Right lung (tissue), 10 donors: ENCODE measurements at places on chromosomes 6 and 20. TPM values are rescaled to one million over a fixed set of nuclear protein-coding genes. Genes with fewer than 3 reads are reported as not detected.
A peak's percentile ranks its signal among the peaks of the same experiment; 100 is the strongest.

TDRD6 gene
- 1.3 TPM for polyA plus RNA-seq

ADGRB3 gene
- 8.6 TPM for polyA plus RNA-seq

- no peak for DNase-seq
These were observed 25.2 kb downstream of the RIOK1 start for GRCh38 chr6:7414811-7415210.

CCR6 gene
- not detected for polyA plus RNA-seq

COX4I2 gene
- polyA plus RNA-seq: 26.5 TPM

DNA sequence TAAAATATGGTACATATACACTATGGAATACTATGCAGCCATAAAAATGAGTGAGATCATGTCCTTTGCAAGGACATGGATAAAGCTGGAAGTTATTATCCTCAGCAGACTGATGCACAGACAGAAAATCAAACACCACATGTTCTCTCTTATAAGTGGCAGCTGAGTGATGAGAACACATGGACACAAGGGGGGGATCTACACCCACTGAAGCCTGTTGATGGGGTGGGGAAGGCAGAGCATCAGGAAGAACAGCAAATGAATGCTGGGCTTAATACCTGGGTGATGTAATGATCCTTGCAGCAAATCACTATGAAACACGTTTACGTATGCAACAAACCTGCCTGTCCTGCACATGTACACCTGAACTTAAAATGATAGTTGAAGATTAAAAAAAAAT is 71.3 kb downstream of the MANEA start:
- DNase-seq: no peak

TASP1 gene
- 14.9 TPM for polyA plus RNA-seq

- DNase-seq: no peak
These were observed 24.2 kb upstream of the PAQR8 start for GRCh38 chr6:52337633-52338290.

SLC4A11 gene
- 0.74 TPM for polyA plus RNA-seq

DNA sequence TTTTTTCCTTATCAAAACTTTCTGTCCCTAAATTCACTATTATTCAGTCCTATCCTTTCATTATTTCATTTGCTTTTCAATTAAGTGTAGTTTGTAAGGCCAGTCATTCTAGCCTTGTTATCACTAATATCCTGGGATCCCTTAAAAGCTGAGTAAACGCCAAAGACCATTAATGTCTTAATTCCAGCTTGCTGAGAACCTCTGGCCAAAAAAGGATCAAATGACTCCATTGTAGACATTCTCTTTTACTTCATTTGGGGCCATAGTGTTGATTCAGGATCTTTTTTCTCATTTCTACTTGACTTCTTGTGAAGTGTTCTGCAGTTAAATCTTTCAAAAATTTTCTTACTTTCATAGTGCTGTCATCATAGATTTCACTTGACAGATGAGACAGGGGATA is 379.7 kb downstream of the LAMA2 start:
- peak; percentile 54 for DNase-seq

- DNase-seq: no peak
These were observed 69.5 kb downstream of the LCA5 start for GRCh38 chr6:79467716-79468115.

DNA sequence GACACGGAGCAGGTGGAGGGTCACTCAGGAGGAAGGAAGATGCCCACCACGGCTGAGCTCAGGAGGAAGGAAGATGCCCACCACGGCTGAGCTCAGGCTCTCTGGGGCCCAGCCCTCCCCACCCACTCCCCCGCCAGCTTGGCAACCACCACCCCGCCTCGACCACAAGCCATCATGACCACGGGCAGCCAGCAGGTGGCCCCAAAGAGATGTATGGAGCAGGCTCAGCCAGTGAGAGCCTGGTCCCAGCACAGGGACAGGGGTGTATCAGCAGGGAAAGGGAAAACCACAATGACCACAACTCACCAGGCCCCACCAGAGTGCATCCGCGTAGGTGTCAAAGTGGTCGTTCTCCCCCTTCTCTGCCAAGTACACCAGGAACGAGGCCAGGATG is 30.4 kb downstream of the KCNQ2 start:
- no peak for DNase-seq

GRCh38 chr6:31175971-31176370 is 5.5 kb upstream of the POU5F1 start:
- peak; percentile 44 for DNase-seq

MEI4 gene
- polyA plus RNA-seq: 0.12 TPM

GRCh38 chr6:22322103-22323030 is 25.5 kb upstream of the PRL start:
- no peak for DNase-seq

EPHA7 gene
- polyA plus RNA-seq: 20.0 TPM

MEP1A gene
- 0.22 TPM for polyA plus RNA-seq

- no peak for DNase-seq
These were observed 101.4 kb upstream of the NHSL1 start for GRCh38 chr6:138600726-138601125.

ESR1 gene
- 1.4 TPM for polyA plus RNA-seq

IL17F gene
- not detected for polyA plus RNA-seq

DNA sequence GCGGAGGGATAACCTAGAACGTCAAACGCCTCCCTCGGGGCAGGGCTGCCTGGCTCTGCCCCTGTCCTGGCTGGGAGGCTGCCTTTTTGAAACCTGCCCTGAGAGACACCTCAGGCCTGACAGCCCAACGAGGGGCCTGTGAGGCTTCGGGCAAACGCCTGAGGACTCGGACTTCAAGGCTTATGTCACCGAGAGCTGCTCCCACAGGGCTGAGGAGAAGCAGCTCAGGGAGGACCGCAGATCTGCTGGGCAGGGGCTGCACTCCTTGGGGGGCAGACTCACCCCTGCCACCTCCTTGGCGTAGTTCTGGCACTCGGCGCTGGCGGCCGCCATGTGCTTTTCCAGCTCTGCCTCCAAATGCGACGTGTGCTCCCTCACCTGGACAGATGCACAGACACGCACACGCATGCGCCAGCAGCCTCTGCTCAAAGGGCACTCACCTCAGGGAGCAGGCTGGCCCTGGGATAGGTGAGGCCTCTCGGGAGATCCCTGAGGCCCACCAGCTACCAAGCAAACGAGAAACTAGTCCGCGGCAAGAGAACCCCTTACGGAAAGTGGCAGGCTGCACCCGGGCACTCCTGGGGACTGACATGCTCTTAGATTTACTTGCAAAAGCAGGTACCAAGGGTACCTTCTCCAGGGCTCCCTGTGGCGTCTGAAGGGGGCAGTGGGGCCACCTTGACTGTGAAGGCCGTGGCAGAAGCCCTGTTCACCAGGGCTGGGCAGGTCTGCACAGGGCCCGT is 49.6 kb downstream of the DSTN start:
- DNase-seq: no peak

GRCh38 chr6:5997420-5997987 is 9.2 kb downstream of the NRN1 start:
- DNase-seq: peak; percentile 27

- DNase-seq: no peak
These were observed 245.1 kb downstream of the MYLK4 start for GRCh38 chr6:2505624-2506023.

DNA sequence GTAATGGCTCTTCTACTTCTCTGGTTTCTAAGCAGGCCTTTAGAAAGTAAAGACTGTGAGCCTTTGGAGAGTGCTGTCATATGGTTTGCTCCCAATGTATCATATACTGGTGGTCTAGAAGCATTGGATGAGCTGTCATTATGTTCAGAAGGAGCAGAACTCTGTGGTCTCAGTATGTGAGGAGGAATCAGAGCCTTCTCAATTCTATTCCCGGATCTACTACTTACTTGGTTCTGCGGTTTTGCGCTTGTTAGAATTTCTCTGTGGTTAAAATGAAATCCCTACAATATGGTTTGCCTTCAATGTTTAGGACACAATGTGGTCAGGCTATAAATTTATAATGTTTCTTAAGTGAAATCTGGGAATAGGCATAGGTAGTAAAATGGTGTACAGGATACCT is 64.6 kb downstream of the RWDD2A start:
- no peak for DNase-seq
